Glutamatergic neuron (in vitro differentiated cells): ENCODE measurements at places on chromosomes 3 and 15.

DNA sequence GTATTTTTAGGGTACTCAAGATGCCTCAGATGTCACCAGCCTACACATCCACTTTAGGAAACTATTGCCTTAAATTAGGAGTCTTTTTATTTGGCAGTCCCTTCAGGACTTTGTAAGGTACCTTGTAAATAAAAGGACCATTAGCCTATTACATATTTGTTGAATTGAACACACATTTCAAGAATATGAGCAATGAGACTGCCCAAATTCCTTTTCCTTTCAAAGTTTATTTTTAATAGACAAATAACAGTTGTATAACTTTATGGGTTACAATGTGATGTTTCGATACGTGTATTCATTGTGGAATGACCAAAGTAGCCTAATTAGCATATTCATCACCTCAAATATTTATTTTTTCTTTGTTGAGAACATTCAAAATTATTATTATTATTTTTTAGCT lies 176.7 kb upstream of the PDZRN3 start:
- DNase-seq = no peak

DNA sequence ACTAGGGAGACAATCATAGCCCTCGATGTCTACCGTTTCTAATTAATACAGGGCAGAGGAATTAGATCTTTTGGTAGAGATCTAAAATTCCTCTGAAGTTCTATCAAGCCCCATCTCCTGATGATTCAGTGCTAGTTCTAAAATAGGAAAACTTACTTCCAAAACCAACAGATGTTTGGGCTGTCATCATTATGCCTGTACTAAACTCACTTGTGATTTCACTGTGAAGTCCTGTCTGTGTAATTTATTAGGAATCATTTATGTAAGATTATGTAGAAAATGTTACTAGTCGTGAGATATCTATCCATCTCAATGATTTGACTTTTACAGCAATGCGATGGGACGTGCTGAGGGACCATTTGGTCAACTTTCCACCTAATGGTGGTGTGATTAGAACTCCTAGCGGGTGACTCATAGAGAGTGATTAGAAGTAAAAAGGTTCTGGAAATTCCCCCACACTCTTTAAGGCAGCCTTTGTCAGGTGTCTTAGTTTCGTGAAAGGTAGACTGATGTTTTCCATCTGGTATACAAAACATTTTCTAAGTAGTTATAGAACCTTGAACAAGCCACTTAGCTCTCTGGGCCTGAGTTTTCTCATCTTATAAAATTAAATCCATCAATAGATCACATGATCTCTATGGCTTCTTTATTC lies 34.2 kb downstream of the LIPC start:
- DNase-seq = no peak

- DNase-seq = no peak
Observed at GRCh38 chr15:43258781-43259180, 7.9 kb downstream of the TGM5 start.

- no peak for DNase-seq
Observed at GRCh38 chr3:15875016-15875689, 77.4 kb upstream of the ANKRD28 start.

DNA sequence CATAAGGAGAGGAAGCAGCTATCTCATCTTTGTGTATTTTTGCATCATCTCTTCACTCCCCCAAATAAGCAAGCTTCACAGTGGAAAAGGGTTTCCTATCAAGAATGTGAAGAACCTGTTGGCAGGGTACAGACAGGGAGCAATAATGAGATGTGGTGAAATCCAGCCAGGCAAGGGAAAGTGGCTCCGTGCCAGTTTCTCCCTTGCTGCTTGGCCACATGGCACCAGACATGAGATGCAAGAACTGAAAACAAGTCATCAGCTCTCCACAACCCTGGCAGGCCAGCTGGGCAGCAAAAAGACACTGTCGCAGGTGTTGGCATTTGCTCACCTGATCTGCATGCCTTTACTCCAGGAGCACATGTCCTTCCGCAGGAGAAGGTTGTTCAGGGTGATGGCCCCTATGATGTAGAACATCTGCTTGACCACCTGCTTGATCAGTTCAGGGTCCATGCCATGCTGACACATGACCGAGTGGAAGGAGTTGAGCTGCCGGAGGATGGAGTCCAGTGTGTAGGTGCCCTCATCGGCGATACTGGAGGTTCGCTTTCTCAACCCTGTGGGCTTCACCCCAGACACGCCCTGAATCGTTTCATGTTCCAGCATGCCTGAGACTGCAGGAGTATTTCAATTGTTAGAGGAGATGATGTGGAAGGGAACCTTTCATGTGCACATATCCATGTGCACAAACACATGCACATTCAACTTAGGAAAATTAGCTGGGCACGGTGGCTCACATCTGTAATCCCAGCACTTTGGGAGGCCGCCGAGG lies 23.3 kb upstream of the MYO5C start:
- DNase-seq = no peak
